A375 (cell line): ENCODE measurements at places on chromosomes 6 and 20. TPM values are rescaled to one million over a fixed set of nuclear protein-coding genes. Genes with fewer than 3 reads are reported as not detected.

TCF21 gene
- total RNA-seq = 0.08 TPM in 1 of 2 replicates, not detected in the other

TMX4 gene
- 38.3 and 40.5 TPM in 2 replicates for total RNA-seq

ATG5 gene
- 18.4 and 20.3 TPM in 2 replicates for total RNA-seq

PGC gene
- not detected in 2 replicates for total RNA-seq

CALHM5 gene
- total RNA-seq = 0.19 and 0.29 TPM in 2 replicates
